LoVo (cell line): ENCODE measurements at places on chromosomes 2 and 18.

DNA sequence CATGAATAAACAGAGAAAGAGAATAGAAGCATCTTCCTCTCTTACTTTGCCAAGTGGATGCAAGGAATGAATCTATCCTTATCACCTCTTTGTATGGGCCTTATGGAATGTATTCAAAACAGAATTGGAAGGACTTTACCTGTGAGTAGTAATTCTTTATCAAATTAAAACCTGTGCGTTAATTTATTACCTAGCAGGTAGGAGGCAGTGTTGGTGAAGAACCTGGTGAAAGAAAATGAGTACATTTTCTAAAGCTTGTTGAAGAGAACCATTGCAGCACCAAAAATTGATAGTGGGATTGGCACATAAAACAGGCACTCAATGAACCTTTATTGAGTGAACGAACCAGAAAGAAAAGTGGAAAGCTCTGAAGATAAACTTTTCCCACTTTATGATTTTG, 1302.1 kb upstream of the CELF4 start:
- no peak for DNase-seq

- DNase-seq = no peak
Measured at GRCh38 chr18:13379930-13380690, 161.6 kb downstream of the LDLRAD4 start.

- no peak for DNase-seq
Measured at GRCh38 chr2:123578016-123578415, 447.1 kb upstream of the CNTNAP5 start.

- DNase-seq = no peak
Measured at GRCh38 chr2:30201990-30202389, 29.3 kb upstream of the LBH start.

GRCh38 chr2:187982668-187983067, 309.0 kb upstream of the GULP1 start:
- DNase-seq = peak; percentile 11

- peak; percentile 28 for DNase-seq
Measured at GRCh38 chr2:172374318-172375240, 52.8 kb upstream of the ITGA6 start.

DNA sequence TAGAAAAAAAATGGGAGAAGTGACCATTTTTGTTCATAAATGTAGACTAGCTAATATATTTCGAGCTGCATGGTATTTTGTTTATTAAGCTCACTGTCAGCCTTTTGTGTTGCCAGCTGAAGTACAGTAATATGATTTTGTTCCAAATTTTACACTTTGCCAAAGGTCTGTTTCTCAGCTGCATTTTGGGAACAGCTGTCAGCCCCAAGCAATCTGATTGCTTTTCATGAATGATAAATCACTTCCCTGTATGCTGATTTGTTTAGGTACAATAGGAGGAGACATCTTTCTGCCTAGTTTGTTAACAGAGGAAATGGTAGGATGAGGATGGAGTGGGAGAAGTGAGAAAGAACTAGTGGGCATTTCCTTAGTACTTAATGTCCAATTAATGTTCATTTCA, 79.3 kb downstream of the NABP1 start:
- no peak for DNase-seq

DNA sequence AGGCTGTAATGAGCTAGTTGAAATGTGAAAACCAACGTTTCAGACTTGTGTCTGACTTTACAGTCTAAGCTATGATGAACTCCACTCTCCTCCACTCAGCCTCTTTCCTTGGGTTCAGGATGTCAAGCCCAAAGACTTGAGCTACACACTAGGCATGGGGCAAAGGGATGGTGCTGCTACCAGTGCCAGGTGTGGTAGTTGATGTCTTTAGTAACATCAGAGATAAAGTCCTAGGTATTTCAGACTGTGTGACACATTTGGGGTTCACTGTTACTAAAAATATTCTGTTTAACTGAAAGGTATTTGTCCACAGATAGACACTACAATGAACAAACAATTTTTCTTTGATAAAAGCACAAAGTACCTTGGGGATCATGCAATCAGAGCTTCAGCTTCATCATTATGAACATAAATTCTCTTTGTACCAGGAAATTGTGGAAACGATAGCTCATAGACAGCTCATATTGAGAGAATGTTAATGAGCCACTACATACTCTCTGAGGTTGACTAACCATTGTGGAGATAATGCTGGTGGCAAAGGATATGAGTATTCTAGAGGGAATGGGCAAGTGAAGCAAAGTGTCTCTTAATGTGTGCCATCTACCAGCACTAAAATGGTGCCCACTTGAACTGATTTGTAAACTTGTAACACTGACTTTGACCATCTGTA, 253.7 kb upstream of the THUMPD2 start:
- DNase-seq = no peak

DNA sequence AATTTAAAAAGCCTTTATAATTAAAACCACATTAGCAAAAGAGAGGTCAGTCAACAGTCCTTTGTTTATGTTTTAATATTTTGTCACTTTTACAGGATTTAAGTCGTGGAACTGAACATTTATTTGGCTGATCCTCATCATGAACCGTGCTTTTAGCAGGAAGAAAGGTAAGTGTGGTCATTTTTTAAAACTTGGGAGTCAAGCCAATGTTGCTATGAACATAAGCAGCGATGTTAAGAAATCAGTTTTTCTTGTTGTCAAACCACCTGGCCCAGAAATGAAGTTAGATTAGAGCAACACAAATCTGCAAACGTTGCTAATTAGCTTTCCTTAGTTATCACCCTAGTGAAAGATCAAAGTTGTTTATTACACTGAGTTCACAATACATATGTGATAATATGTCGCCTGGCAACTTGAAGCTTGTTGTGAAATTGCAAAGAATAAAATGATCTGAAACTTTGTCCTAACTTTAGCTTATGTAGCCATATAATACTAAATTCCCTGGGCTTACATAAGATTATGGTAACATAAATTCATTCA, 186.0 kb downstream of the GULP1 start:
- no peak for DNase-seq

GRCh38 chr2:207938886-207939285, 86.4 kb downstream of the PLEKHM3 start:
- no peak for DNase-seq

GRCh38 chr2:47083485-47083884, 71.6 kb downstream of the STPG4 start:
- DNase-seq = no peak

GRCh38 chr2:3198119-3198518, 179.5 kb downstream of the EIPR1 start:
- DNase-seq = no peak

DNA sequence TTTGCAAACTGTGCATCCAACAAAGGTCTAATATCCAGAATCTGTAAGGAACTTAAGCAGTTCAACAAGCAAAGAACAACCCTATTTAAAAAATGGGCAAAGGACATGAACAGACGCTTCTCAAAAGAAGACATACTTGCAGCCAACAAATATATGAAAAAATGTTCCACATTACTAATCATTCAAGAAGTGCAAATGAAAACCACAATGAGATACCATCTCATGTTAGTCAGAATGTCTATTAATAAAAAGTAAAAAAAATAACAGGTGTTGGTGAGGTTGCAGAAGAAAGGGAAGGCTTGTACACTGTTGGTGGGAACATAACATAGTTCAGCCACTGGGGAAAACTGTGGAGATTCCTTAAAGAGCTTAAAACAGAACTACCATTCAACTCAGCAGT, 126.2 kb downstream of the NAT8 start:
- DNase-seq = no peak
